Stimulated activated CD4-positive, alpha-beta T cell treated with anti-CD3 and anti-CD28 coated beads, Interleukin-1b, Interleukin-23, amount 100 ng/mL, for 4 hours (primary cell): ENCODE measurements at places on chromosomes 2 and 18.

DNA sequence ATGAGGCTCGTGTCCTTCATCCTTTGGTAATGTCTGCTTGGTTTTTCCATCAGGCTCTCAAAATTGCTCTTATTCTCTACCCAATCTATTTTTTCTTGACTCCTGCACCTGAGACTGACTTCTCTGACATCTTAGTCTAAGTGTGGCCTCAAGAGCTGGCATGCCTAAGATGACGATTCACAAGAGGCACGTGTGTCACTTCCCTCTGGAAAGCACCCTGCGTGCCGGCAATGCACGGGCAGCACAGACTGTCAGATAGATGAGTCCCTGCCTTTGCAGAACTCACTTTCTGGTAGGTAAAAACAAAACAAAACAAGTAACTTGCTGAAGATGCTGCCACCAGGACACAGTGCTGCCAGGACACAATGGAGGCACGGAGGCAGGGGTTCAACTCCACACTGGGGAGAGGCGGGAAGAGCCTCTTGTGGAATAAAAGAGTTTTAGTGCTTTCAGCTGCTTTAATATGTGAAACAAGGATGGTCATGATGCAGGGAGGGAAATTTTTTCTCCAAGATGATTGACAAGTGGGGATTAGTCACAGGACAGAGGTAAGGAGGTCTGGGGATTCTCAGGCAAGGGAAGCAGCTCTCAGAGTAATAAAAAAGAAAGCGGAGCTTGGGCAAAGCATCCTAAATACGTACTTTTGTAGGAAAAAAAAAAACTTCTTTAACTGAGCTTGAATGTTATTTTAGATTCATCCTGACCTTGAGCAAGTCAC lies 27.3 kb downstream of the CYB5A start:
- no peak for DNase-seq

DNA sequence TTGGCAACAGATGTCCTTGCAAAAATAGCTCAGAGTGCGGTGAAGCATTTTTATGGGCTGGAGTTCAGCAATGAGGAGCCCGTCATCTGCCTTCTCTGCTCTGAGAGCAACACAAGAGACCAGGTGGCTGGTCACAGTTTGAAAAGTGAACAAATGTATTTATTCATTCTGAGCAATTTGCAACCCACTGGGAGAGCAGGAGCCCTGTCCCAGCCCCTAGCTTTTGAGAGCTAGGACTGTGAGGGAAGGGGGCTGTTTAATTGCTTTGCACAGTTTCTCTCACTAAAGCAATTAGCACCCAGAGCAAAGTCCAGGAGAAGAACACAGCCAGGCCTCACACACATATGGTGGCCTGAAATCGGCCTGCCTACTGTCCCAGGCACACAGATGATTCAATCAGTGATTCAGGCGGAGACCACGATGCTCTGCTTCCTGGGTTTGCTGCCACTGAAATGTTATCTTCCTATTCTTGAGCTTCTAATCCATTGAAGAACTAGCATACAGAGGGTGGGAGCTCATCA lies 646.1 kb upstream of the ACVR2A start:
- DNase-seq = no peak

GRCh38 chr2:126889496-126890135 lies 9.1 kb upstream of the TEX51 start:
- no peak for DNase-seq

DNA sequence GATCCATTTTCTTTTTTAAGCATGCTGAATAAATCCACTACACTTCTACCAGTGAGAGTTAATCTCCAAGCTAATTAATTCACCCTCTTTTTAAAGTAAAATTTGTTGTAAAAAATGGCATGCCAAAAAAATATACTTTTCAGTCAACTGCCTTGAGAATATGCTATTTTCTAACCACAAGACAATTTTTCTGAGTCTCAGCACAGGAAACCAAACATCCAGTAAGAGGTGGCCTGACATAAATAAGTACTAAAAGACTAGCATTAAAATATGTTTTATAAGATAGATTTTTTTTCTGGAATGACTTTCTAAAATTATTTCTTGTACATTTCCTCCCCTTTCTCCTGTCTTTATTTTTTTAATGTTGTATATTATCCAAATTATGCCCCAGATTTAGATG lies 2.9 kb downstream of the FBXO36 start:
- DNase-seq = no peak

DNA sequence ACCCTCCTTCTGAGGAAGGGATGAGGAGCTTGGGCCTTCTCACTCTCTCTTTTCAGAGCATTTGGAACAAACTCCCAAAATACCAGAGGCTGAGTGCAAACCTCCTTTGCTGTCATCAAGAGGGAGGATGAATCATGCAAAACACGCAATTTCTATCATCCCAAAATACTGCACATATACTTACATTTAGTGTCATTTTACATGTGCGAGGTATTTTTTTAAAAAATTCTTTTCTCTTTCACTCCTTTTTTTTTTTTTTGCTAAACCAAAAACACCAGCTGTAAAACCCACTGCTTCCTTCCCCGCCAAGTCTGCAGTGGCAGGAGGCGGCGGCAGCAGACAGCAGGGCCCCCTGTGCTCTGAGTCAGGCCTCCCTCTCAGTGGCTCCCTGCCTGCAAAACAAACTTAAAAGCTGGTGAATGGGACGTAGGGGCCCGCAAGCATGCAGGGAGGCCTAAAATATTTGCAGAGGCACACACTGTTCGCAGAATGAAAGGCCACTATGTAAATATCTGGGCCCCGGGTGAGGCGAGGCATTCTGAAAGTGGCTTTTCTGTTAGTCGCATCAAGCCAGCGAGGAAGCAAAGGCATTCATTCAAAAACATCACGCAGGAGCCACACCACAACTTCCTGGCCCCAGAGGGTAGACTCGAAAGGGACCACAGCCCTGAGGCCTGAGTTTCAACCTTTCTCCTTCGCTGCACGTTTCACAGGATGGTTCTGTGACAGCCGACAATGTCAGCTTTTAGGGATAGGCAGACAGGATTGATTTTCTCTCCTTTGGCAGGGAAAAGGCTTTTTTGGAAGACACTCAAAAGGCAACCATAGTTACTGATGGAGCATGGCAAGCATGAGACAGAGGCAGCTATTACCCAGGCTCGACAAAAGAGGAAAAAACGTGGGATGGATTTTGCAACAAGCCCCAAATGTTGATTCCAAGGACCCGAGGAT lies 73.4 kb downstream of the ACTR2 start:
- peak; percentile 42 for DNase-seq

DNA sequence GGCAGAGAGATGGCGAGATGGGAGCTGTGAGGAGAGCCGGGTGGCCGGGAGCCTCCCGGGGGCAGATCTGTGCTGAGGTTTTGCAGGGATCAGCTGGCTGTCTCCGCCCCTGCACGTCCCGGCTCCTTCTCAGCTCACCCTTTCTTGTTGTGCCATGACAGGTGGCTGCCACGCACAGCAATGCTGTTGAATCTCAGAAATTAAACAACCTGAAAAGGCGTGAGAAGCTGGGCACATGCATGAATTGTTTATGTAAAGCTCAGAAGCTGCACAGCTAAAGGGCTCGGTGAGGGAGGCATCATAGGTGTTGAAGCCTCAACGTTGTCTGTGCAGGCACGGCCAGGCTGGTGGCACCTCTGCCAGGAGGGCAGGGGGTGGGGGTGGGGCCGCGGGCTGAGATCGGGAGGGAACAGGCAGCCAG lies 858 bp upstream of the RTP5 start:
- DNase-seq = no peak

- DNase-seq = no peak
Observed at GRCh38 chr2:239959059-239959971, 65.8 kb downstream of the NDUFA10 start.

DNA sequence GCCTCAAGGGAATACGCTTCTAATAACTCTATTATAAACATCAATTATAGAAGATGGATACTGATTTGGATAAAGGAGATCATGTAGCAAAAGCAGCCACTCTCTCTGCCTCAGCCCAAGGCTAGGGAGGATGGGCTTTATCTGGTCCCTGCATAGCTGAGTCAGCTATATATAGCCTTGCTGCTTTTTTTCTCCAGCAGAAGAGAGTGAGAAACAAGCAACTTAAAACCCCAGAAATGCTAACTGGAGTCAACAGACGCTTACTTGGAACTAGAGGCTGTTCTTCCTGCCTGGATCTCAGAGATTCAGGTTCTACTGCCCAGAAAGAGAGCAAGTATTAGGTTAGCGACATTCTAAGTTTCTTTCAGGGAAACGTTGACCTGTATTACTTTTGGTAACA lies 426.7 kb upstream of the KLHL29 start:
- DNase-seq = no peak

DNA sequence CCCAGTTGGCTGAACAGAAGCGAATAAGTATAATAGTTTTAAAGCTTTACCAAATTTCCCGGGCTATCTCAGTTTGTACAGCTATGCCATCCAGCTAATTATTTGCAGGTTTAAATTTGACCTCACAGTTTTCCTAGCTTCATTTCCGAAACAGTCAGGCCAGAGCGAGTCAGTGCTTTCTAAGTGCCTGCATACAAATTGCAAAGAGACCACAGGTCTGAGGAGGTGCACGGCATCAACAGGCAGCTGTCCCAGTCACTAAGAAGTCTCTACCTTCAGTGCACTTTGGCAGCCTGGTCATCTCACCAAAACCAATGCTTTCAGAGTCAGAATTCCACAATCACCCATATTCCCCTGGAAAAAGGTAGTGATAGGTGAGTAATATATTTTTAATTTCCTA lies 51.9 kb downstream of the LAMA1 start:
- no peak for DNase-seq
